ENCODE measurements at places on chromosomes 5 and 9.

DNA sequence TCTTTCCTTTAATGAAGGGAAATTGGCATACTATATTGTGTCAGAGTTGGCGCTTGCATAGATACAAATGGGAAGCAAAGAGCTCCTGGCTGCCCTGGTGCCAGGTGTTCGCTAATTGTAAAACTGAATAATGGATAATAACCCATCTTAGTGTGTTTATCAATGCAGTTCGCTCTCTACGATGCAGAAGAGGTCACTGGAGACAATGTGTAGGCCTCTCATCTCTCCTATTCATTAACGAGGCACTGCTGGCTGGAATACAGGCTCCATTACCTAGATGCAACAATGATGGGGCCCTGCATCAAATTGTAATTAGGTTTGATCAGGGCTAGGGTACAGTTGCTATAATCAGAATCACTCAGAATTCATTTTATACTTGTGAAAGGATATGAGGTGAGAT, 171.0 kb downstream of the RMI1 start:
- DNase-seq = no peak

DNA sequence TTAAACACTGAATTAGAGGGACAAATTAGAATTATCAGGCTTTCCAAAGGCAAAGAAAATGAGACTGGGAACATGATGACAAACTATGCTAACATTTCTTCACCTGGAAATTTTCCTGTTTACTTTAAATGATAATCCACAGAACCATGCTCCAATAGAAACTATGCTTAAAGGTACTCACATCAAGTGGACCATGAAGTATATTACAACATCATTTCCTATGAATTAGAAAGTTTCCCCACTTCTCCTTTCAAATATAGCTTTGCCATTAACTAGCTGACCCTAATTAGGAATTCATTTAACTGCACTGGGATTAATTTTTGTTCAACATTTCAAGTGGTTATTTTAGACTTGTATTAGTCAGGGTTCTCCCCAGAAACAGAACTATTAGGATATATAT, 81.4 kb downstream of the DTWD2 start:
- no peak for DNase-seq

- no peak for DNase-seq
These were observed 1.1 kb upstream of the TLE4 start for GRCh38 chr9:79570448-79571308.

DNA sequence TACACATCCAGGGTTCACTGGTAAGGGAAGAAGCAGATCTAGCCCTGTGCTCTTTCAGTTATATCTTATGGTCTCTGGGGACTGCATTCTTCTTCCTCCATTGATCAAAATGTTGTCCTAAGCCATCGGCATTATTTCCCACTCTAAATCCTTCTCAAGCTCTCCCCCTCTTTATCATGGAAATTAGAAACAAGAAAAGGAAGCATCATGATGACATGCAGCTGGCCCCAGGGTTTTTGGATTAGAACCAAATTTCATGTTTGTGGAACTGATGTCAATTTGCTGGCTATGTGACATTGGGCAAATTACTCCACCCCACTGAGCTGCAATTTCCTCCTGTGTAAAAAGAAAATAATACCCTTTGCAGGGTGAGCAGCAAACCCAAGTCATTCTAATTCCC, 39.5 kb downstream of the MFAP3 start:
- DNase-seq = no peak

DNA sequence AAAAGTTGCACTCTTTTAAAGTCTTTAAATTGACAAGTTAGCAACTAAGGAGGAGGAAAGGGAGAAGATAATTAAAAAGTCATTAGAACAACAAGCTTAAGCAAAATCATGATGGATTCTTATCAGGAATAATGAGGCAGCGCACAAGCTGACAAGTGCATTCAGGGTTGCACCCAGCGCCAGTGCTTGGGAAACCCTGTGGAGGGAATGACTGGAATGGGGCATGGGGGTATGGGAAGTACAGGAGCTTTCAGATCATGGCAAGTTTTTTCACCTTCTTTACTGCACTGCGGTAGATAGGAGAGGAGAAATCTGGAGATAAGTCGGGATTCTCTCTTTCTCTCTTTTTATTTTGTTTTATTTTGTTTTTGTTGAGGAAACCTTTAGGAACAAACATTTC, 117.9 kb upstream of the CKMT2 start:
- DNase-seq = no peak

GRCh38 chr5:161549106-161549505, 2.6 kb upstream of the GABRB2 start:
- DNase-seq = no peak

- DNase-seq = no peak
These were observed 88.4 kb downstream of the LMNB1 start for GRCh38 chr5:126865299-126865698.

DNA sequence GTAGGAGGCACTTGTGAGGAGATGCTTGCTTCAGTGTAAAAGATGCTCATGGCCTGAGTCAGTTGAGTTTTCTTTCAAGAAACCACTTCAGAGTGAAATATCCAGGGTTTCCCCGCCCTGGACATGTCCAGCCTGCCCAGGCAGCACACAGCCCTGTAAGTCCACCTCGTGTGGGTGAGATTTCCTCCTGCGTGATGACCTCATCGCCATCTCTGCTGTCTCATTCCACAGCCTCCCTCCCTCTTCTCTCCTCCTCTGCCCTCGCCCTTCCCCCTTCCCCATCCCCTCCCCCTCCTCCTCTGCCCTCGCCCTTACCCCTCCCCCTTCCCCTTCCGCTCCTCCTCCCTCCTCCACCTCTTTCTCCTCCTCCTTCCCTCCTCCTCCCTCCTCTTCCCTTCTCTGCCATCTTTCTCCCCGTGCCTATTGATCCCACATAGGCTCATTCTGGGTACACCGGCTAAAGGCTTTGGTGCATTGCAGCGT, 34.0 kb upstream of the NCS1 start:
- DNase-seq = no peak

GRCh38 chr9:125906144-125906543, 159.0 kb downstream of the PBX3 start:
- DNase-seq = no peak

DNA sequence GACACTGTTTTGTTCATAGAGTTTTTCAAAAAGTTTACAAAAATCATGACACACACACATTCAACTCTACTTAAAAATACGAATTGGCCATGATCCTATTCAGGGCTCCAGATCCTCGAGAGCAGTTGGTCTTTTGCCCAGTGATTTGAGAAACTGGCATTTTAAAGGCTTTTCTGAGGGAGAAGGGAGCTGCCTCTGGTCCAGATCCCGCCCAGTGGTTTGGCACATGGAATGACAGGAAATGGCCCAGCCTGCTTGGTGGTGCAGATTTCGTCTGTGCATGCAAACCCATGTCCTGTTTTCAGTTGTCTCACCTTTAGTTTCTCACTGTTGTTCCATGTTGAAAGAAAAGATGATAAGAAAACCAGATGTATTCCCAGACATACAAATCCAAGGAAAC, 3.6 kb downstream of the CAMK4 start:
- DNase-seq = no peak

GRCh38 chr5:17367256-17367840, 130.7 kb upstream of the TAF11L2 start:
- no peak for DNase-seq

DNA sequence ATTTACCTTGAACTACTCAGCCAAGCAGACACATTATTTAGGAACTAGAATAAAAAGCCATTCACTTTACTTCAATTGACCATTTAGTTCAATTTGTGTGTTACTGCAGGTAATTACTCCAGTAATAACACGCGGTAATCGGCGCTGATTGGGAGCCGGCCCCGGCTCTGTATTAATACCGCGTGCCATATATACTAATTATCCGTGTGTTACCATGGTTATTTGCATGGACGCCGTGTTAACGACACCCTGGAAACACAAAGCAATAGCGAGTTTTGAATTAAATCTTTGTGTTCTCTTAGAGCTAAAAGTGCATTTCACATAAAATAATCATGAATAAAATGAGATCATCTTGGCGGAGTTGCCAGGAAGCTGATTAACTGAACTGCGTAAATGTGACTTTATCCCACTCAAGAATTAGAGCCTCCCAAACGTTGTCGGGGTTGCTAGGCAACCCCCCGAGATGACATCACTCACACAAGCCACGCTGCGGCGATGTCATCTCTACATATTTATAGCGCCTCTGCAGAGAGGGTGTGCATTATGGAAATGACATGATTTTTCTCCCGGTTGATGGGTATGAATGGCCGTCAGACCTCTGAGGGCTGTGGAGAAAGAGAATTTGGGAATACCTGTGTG, 41.4 kb upstream of the RNU6ATAC start:
- no peak for DNase-seq

GRCh38 chr5:64644831-64645230, 45.5 kb upstream of the SHISAL2B start:
- no peak for DNase-seq

DNA sequence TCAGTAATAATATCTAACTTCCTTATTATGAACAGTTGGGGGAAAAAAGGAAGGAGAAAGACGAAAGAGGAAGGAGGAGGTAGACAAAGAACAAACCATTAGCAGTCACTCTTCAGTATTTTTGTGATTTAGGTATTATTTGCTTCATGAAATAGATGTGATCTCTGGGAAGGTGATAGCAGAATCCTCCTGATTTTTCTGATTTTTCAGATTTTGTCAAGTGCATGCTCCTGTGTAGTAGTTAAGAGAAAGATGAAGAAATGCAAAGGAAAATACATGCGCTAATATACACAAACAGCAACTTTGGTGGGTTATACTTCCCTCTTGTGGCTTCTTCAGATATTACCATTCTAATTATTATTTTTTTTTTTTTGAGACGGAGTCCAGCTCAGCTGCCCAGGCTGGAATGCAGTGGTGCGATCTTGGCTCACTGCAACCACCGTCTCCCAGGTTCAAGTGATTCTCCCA, 31.6 kb downstream of the LMNB1 start:
- no peak for DNase-seq

DNA sequence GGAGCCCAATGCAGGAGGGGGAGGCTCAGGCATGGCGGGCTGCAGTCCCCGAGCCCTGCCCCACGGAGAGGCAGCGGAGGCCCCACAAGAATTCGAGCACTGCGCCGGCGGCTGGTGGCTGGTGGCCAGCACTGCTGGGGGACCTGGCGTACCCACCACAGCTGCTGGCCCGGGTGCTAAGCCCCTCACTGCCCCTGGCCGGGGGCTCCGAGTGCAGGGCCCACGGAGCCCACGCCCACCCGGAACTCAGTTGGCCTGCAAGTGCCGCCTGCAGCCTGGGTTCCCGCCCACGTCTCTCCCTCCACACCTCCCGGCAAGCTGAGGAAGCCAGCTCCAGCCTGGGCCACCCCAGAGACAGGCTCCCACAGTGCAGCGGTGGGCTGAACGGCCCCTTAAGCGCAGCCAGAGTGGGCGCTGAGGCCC, 780.3 kb downstream of the DTWD2 start:
- no peak for DNase-seq

DNA sequence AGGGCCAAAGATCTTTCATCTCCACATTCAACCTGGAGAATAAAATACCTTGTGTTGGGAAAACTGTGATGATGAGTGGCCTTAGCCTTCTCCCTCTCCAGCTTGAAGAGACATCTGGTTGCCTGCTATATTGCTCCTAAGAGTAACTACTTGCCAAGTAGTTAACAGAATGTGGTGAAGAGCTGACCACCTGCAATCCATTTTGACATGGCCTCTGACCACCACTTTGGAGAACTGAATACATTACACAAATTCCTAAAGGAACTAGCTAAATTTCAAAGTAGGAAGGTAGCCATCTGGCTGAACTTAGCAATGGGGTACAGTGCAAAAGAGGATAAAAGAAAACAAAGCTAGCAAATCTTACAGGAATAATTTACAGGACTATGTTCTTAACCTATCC, 7.2 kb downstream of the TBCA start:
- no peak for DNase-seq

- DNase-seq = no peak
These were observed 67.1 kb upstream of the SNX2 start for GRCh38 chr5:122707796-122708195.

DNA sequence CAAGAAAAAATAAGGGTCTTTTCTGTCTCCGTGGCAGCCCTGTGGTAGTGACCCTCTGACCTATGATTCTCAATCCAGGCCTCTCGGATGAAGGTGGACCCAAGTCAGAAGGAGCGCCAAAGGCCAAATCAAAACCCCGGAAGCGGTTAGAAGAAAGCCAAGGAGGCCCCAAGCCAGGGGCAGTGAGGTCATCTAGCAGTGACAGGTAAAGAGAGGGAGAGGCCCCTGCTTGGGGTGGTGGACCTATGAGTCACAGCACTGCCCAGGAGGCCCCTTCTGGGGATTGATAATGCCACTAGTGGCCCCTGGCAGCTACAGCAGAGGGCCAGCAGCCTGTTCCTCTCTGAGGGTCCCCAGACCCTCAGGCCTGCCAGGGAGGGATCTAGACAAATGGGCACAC, 6.4 kb upstream of the SLC2A8 start:
- no peak for DNase-seq

DNA sequence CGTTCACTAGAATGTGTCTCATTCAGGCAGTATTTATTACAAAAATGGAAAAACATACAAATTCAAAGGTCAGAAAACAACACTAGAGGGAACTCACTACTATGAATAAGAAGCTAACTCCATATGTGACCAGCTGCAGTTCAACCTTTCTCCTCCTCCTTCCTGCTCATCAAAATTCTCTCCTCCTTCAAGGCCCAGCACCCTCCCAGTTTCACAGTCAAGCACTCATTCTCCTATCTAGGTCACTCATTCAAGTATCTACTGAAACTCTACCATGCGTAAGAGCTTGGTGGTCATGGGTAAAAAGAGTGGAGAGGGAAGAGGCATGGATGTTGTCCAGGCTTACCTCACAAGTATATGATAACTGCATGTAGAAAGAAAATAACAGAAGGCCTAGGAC, 27.7 kb downstream of the ECPAS start:
- DNase-seq = no peak

GRCh38 chr9:122332083-122332482, 38.7 kb upstream of the PTGS1 start:
- DNase-seq = no peak

- no peak for DNase-seq
These were observed 59.8 kb downstream of the DAB2IP start for GRCh38 chr9:121711281-121711680.

DNA sequence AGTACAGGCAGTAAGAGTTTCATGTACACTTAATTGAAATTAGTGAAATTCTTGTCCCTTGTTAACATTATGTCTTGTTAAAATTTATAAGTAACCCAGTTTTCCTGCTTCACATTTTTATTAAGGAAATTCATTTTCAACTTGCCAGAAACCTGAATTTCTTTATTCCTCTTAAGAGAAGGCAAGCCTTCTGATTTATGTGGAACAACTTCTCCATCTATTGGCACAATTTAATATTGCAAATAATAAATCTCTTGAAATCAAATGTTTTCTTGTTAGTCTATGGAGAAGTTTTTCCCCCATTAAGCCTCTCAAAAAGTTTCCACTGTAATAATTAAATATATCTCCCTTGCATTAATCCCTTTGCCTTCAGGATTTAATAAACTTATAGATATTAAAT, 33.8 kb upstream of the ACO1 start:
- DNase-seq = no peak

DNA sequence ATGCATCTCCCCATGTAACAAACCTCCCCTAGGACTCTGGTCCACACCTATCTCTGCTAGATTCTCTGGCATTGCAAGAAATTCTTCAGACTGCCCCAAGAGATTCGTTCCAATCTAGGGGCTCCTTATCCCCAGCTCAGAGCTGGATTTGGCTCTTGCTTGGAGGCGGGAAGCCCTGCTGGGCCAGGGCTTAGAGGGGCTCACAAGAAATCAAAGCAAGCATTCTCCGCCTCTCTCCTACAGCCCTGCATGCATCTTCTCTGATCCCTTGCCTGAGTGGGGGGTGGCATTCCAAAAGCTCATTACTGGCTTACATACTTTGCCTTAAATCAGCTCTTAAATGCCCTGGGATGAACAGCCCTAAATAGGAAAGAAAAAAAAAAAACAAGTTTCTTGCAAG, 75.8 kb downstream of the KCNIP1 start:
- DNase-seq = no peak

Data from stimulated activated CD8-positive, alpha-beta memory T cell treated with anti-CD3 and anti-CD28 coated beads, Interleukin-7, amount 100 ng/mL, for 1 hour (primary cell).